NCI-H187 treated with DMSO at 0.1 percent for 48 hours (cell line): ENCODE measurements at places on chromosomes 2 and 18.

DNA sequence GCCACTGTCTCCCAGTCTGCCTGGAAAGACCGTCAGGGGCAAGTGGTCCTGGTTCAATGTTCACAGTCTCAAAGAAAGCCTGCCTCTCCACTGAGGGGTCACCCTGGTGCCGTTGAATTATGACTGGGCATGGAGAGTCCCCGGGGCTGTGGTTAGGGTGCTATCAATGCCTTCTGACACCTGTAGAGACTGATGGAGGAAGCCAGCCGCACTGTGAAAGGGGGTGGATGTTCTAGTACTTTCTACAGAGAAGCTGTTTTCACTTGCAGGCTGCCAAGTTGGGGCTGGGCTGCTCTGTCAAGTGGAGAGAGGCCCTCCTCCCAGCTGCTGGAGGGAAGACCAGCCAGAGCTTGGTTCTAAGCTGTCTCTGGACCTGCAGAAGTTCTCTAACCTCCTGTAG, 80.5 kb downstream of the BCL2L11 start:
- no peak for DNase-seq

DNA sequence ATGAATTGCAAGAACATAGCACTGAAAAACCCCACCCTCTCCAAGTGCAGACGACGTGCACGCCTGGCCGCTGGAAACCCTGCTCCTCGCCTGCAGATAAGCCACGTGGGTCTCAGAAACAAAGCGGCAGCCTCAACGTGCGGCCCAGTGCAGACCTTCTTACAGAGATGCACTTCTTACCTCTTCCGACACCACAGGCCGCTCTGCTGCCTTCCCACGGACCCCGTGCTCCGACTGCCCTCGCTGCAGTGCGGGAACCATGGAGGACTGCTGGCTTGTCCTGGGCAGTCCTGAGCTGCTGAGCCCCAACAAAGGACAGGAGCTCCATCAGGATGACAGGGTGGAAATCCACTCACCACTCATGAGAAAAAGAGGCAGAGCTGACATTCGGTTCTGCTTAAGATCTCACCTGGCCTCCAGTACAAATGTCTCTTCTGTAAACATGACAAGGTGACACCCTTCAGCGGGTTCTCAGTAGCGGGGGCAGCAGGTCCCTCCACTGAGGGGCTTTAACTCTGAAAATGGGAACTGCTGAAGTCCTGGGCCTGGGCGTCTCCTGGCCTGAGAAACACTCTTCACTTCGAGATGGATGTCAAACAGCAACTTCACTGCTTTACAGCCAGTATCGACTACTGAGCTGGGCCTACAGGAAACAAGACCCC, 6.2 kb downstream of the COPS9 start:
- DNase-seq: no peak

GRCh38 chr2:209424199-209424701, 403 bp downstream of the MAP2 start:
- DNase-seq: no peak

- no peak for DNase-seq
These were observed 73.8 kb downstream of the HDAC4 start for GRCh38 chr2:239326831-239327535.

GRCh38 chr18:51253476-51253875, 56.0 kb upstream of the MEX3C start:
- DNase-seq: no peak

DNA sequence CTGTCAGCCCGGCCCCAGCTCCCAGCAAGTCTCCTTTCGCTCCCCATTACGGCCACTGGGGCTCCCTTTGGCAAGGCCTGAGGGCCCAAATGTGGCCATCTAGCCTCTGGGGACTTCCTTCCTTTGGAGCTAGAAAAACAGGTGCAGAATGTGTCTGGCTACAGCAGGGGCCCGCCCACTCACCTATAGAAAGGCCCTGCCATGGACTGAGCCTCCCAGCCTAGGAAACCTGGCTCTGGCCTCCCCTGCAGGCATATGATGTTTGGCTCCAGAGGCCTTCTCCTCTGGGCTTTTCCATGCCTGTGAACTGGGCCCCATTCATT, 55.3 kb upstream of the ALPP start:
- DNase-seq: no peak

DNA sequence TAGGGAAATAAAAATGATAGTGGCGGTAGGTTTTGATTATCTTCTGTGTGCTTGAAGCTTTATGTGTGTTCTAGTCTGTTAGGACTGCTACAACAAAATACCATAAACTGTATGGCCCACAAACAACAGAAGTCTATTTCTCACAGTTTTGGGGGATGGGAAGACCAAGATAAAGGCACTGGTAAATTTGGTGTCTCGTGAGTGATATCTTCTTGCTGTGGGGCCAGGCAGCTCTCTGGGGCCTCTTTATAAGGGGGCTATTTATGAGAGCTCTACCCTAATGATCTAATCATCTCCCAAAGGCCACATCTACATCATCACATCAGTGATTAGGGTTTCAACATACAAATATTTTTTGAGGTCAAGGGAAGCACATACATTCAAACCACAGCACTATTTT, 86.8 kb upstream of the SPHKAP start:
- DNase-seq: no peak

GRCh38 chr2:219433666-219434467, 776 bp upstream of the SPEG start:
- DNase-seq: no peak

- DNase-seq: no peak
These were observed 175.2 kb downstream of the TGIF1 start for GRCh38 chr18:3624935-3625741.

DNA sequence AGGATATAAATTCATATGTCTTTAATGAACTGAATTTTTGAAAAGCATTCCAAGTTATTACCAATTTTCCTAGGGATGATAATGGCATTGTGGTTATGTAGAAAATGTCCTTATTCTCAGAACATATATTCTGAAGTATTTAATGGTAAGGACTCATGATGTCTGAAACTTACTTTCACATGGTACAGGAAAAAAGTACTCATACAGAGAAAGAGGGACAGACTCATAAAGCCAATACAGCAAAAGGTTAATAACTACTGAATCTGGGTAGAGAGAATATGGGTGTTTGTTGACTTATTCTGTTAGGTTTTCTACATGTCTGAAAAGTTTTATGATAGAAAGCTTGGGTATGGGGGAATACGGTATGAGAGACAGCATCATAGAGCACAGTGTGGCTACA, 84.3 kb upstream of the SERTAD2 start:
- DNase-seq: no peak

DNA sequence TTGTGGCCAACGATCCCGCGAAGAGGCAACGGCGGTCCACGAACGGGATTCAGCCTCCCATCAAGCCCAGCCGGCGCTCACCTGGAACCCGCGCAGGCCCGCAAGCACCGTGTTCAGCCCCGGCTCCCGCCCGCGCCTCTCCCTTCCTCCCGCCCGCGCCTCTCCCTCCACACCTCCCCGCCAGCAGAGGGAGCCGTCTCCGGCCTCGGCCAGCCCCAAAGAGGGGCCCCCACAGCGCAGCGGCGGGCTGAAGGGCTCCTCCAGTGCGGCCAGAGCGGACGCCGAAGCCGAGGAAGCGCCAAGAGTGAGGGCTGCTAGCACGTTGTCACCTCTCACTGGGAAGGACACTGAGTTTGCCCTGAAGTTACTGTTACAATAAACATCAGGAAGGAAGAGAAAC, 55.3 kb upstream of the LAPTM4A start:
- DNase-seq: no peak

DNA sequence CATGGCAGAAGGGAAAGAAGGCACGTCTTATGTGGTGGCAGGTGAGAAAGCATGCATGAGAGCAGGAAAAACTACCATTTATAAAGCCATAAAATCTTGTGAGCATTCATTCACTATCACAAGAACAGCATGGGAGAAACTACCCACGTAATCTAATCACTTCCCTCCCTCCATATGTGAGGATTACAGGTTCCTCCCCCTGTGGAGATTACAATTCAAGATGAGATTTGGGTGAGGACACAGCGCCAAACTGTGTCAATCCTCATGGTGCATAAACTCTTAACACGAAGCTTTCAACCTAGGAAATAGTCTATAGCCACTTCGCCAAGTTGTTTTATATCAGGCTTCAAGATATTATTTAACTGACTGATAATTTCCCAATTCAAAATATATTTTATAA, 595.5 kb downstream of the FBXO15 start:
- no peak for DNase-seq

GRCh38 chr2:168849610-168850009, 40.6 kb downstream of the SPC25 start:
- no peak for DNase-seq

DNA sequence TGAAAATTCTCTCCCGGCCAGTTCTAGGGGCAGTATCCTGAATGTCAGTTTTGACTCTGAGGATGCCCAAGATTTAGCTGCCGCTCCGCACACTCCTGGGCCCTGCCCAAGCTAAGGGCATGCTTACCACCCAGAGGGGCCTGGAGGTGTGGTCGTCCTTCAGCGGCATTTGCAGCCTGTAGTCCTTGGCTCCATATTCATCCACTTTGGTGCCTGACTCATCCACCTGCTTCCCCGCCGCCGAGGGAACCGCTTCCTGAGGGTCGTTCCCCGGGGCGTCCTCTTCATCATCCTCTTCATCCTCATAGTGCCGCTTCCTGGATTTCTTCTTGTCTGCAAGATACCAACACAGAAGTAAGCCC, 577 bp downstream of the ERCC3 start:
- DNase-seq: no peak

- DNase-seq: no peak
These were observed 35.8 kb upstream of the CACNB4 start for GRCh38 chr2:152134488-152135280.

GRCh38 chr2:133710613-133711012, 142.3 kb upstream of the NCKAP5 start:
- no peak for DNase-seq

DNA sequence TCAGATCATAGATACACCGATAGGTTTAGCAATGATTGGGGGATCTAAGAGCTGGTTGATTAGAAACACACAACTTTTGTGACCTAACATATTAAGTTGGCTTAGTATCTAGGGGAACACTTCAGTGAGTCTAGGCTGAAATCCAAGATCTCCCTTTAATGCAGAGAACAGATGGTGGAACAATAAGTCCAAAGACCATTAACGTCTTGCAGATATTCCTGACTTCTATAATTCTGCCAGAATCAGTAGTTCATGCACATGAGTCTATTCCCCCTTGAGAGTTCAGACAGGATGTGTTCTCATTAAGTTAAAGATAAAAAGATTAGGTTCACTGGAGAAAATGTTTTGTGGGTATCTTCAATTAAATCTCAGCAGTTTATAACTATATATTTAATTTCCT, 506.5 kb downstream of the TSN start:
- no peak for DNase-seq

- no peak for DNase-seq
These were observed 49.6 kb upstream of the ZNF638 start for GRCh38 chr2:71281950-71282349.

DNA sequence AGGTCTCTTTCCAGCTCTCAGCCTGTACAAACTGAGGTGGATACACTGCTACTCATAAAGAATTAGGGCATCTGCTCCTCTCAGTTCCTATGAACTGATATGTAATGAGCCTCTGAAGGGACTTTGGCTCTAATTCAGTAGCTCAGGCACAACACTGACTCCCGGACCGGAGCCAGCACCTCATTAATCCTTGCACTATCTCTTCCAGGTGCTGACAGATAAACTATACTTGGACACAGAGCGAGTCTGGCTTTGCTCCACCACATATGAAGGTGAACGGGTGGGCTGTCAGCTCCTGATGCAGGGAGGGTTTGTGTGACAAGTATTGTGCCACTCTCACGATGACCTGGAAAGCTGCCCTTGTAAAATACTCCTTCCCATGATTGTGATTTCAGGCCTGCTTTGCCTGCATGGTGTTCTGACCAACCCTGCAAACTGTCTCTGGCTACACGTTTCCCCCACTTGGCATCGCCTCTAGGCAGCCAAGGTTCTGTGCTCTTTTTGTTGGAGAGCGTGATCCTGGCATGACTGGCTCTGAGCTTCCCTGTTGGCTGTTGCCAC, 111.6 kb upstream of the LMAN1 start:
- no peak for DNase-seq

DNA sequence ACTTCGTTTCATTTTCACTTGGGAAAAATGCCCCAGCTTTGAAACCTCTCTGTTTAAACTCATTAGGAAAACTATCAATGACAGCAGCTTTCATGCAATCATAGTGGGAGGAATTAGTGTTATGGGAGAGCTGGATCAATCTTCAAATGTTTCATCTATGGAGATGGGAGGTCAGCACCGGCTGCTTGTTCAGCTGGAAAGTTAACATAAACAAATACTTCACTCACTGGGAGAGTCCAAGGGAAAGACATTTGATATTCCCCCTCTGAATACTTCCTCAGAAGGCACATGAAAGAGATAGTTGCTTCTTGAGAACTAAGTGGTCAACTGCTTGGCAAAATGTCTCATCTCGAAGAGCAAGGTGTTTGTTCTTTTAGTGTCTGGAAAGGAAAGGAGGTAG, 7.3 kb downstream of the LYPD1 start:
- DNase-seq: no peak

GRCh38 chr18:28973324-28973723, 796.4 kb upstream of the CDH2 start:
- DNase-seq: no peak

GRCh38 chr2:218252509-218253231, 8.1 kb upstream of the GPBAR1 start:
- no peak for DNase-seq

DNA sequence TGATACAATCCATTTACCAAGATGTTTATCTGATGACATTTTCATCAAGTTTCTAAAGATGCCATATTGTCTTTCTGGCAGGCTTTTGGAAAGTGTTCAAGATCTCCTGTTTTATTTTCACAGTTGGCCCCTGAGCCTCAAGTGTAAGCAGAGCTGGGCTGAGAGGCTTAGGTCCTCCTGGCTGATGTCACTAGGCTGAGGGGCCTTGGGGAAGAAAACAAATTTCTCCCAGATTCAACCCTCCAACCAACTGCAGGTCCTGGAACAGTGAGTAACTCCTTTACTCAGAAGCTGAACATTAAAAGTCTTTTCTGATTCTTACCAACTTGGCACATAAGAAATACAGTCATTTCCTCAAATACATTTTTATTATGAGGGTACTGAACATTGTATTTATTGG, 14.9 kb upstream of the IL1RL1 start:
- DNase-seq: no peak

DNA sequence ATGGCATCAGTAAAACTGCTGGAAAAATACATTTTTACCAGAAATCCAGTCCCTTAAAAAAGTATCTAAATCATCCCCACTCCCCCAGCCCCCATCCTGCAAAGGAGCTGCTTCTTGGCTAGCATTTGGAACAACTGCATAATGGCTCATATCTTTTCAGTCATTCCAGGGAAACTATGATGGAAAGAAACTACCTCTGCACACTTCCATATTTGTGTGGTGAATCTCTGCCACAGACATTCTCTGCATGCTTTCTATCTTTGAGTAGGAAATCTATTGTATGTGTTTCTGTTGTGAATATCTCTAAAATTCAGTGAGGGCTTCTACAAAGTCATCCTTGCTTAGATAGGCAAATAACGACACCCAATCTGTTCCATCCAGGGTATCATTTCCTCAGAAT, 632.3 kb downstream of the LRP1B start:
- no peak for DNase-seq

DNA sequence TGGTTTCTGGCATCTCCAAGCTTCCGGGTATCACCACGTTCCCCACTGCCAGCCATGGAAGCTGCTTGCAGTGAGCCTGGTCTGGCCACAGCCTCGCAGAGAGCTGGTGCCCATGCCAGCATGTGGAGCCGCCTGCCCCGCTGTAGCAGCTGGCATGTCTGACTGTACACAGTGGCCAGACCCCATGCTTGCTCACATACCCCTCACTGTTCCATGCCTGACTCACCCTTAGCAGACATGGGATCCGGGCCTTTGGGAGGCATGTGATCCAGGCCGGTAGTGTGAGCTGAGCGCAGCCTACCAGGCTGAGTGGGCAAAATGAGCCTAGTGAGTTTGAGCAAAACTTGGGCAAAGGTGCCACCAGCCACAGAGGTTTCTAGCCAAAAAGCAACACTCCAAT, 18.8 kb upstream of the RPRD1A start:
- no peak for DNase-seq
